Suppressor macrophage treated with lipopolysaccharide for 1 hour (primary cell): ENCODE measurements at places on chromosomes 3 and 15.

DNA sequence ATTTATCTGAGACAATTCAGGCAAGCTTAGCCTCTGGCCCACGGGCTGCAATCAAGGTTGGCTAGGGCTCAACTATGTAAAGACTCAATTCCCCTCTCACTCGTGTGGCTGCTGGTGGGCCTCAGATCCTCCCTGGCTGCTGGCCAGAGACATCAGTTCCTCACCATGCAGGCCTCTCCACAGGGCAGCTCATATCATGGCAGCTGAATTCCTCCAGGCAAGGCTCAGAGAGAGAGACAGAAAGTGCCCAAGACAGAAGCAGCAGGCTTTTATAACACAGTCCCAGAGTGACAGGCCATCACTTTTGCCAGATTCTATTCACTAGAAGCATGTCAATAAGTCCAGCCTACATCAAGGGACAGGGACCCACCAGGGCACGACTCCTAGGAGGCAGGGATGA lies 63.2 kb downstream of the XXYLT1 start:
- no peak for DNase-seq

DNA sequence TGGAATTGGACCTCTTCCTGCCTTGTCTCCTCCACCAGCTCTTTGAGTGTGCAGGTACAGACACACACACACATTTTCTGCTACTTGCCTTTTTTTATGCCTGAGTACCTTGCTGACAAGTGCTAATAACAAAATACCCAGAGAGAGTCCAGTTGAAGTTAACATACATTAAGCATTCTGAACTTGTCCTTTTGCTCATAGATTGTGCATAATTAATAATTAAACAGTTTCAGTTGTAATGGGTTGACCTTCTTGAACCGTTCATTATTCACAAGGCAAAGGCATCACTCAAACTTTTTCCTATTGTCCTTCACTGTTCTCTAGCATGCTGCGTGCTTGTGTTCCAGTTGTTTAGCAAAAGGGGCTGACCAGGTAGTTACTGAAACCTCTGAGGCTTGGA lies 59.6 kb upstream of the SKOR1 start:
- no peak for DNase-seq

DNA sequence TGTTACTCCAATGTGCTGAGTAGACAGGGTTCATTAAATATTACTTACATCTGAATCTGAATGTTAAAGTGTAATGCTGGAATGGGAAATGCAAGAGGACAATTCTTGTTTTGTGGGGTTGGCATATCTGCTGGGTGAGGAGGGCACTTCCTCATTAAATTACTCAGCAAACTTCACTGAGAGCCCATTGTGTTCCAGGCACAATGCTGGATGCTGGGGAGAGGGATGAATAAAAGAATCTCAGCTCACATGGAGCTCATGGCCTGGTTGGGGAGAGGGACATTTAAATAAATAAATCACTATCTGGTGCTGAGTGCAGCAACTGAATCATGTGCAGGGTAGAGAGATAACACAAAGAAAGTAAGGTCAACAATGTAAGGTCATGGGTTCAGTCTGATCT lies 199.2 kb upstream of the CFAP20DC start:
- no peak for DNase-seq

DNA sequence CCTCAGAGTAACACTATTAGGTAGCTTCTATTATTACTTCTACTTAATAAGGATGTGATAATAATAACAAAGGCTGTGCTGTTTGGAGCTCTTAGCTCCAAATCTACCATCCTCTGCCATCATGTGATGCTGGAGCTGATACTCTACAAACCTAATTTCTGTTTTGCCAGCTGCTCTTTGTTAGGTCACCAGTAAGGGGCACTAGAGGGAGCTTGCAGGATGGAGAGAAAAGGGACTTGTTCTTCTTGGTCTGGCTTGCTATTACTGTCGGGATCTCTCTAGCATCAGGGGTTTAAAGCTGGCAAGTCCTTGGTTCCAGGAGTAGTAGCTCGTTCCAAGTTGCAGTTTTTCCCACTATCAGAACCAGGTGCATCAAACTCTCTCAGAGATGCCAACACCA lies 194.9 kb upstream of the KBTBD8 start:
- no peak for DNase-seq

- DNase-seq: no peak
Observed at GRCh38 chr3:193620057-193620456, 27.0 kb downstream of the OPA1 start.

DNA sequence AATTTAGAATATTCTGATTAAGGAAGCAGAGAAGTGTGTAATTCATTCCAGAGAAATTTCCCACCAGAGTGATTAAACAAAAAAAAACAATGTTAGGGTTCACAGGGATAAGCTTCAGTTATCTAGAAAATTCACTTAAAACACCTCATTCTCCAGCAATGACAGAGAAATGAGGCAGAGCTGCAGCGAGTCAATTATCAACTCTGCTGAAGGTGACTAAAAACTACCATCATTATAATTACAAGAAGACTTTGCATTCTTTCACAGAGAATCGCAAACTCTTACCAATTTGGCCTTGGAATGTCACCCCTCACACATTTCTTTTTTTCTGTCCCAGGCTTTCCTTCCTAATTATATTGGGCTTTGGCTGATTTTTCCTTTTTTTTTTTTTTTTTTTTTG lies 117.1 kb downstream of the RAB11A start:
- DNase-seq: no peak
